Spinal cord (tissue), 10 donors: ENCODE measurements at places on chromosomes 13 and 19. TPM values are rescaled to one million over a fixed set of nuclear protein-coding genes. Genes with fewer than 3 reads are reported as not detected.

GRCh38 chr19:8110931-8111330 lies 38.5 kb downstream of the FBN3 start:
- peaks cover 60% of the 10 kb centered on the region for H3K36me3 ChIP-seq
- DNase-seq, result no peak
- H3K27ac ChIP-seq, result no peak overlapping the region
- no peak overlapping the region for H3K4me3 ChIP-seq
- H3K27me3 ChIP-seq, result no peaks in the 10 kb centered on the region

- no peak for DNase-seq
- H3K4me1 ChIP-seq, result no peaks in the 10 kb centered on the region
- H3K27ac ChIP-seq, result no peak overlapping the region
- H3K4me3 ChIP-seq, result no peak overlapping the region
- no peaks in the 10 kb centered on the region for H3K36me3 ChIP-seq
- H3K27me3 ChIP-seq, result no peaks in the 10 kb centered on the region
Observed at GRCh38 chr13:42405665-42406390, 133.9 kb downstream of the AKAP11 start.

DNA sequence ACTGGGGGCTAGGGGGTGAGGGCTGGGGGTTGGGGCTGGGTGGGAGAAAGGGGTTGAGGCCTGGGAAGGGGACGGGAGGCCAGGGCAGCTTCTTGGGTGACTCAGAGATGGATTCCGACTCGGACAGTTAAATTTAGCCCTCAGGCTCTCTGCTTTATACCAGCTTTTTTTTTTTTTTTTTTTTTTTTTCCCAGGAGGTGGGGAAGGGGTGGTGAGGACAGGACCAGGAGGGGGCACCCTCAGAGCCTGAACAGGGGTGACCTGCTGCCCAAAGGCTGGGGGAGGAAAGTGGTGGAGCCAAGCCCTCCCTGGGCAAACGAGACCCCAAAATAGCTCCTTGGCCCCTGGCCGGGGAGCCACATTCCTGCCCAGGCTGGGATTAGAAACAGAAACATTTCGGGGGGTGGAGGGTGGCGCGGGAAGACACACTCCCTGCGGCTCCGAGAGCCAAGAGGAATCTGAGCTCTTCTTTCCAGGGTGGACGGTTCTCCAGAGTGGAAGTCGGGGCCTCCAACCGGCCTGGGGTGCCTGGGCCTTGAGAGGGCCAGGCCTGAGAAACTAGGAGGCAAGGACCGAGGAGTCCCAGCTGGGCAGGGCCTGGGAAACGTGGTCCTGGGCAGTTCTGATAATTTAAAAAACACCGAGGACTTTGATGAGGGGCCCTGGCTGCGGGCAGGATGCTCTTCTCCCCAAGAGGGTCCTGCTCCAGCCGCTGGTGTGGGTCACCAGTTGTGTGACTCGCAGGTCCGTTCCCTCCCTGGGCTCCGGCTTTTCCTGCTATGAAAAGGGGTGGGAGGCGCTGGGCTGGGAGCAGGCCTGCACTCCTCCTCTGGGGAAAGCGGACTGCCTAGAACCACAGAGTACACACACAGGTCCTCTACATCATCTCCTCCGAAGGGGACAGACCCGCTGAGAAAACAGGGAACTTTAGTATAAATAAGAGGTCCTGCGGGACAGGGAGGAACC lies 813 bp upstream of the DMPK start:
- H3K27me3 ChIP-seq, result no peaks in the 10 kb centered on the region
- peaks cover 54% of the 10 kb centered on the region for H3K4me1 ChIP-seq
- no peak overlapping the region for H3K4me3 ChIP-seq
- H3K36me3 ChIP-seq, result peaks cover 91% of the 10 kb centered on the region
- DNase-seq, result no peak

- no peaks in the 10 kb centered on the region for H3K27me3 ChIP-seq
- no peak overlapping the region for H3K4me3 ChIP-seq
- no peak overlapping the region for H3K27ac ChIP-seq
- H3K4me1 ChIP-seq, result no peaks in the 10 kb centered on the region
- no peaks in the 10 kb centered on the region for H3K36me3 ChIP-seq
Observed at GRCh38 chr19:40139533-40140287, 49.0 kb upstream of the ZNF780A start.

GRCh38 chr13:32590266-32590665 lies 4.0 kb downstream of the PDS5B start:
- peaks cover 4% of the 10 kb centered on the region for H3K4me1 ChIP-seq
- no peaks in the 10 kb centered on the region for H3K27me3 ChIP-seq
- H3K4me3 ChIP-seq, result no peak overlapping the region
- no peak for DNase-seq
- no peaks in the 10 kb centered on the region for H3K36me3 ChIP-seq

- DNase-seq, result no peak
- no peaks in the 10 kb centered on the region for H3K36me3 ChIP-seq
- H3K27me3 ChIP-seq, result no peaks in the 10 kb centered on the region
- peaks cover 4% of the 10 kb centered on the region for H3K4me1 ChIP-seq
Observed at GRCh38 chr13:78054157-78054556, 135.5 kb upstream of the EDNRB start.

GRCh38 chr19:4140237-4140711 lies 13.2 kb upstream of the CREB3L3 start:
- peak; percentile 54 for DNase-seq
- H3K4me3 ChIP-seq, result no peak overlapping the region
- H3K36me3 ChIP-seq, result no peaks in the 10 kb centered on the region
- no peaks in the 10 kb centered on the region for H3K4me1 ChIP-seq
- peaks cover 3% of the 10 kb centered on the region for H3K27me3 ChIP-seq

GRCh38 chr19:29384656-29385055 lies 141.1 kb upstream of the VSTM2B start:
- H3K4me1 ChIP-seq, result peaks cover 29% of the 10 kb centered on the region
- H3K36me3 ChIP-seq, result no peaks in the 10 kb centered on the region
- H3K27ac ChIP-seq, result no peak overlapping the region
- H3K4me3 ChIP-seq, result no peak overlapping the region
- no peak for DNase-seq
- no peaks in the 10 kb centered on the region for H3K27me3 ChIP-seq

DNA sequence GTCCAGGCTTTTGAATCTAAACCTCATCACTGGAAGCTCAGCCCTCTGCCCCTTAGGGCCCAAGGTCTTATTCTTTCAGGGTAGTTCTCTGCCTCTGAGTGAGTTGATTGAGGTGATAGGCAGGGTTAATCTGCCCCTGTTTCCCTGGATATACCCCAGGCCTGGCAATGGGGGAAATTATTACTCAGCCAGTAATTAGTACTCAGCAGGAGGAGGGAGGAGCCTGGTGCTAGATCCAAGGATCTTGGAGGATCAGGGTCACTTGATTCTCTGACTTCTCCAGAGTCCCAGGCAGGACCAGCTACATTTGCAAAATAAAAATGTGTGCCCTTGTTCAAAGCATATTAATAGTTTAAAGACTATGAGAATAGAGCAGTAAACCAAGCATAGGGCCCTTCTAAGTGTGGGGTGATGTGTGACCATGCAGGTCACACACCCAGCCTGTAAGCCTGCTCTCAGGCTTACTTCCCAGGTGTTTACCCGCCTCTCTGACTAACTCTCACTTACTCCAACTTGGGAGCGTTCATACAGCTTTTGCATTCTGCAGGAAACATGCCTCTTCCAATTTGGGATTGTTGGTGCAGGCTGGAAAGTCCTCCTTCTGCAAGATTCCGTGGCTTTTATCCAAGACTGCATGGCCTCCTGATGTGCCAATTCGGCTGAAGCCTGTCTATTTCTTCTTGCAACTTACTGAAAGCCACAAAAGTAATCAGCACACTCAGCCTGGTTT lies 7.9 kb upstream of the STK24 start:
- no peaks in the 10 kb centered on the region for H3K36me3 ChIP-seq
- DNase-seq, result no peak
- H3K4me1 ChIP-seq, result no peaks in the 10 kb centered on the region

DNA sequence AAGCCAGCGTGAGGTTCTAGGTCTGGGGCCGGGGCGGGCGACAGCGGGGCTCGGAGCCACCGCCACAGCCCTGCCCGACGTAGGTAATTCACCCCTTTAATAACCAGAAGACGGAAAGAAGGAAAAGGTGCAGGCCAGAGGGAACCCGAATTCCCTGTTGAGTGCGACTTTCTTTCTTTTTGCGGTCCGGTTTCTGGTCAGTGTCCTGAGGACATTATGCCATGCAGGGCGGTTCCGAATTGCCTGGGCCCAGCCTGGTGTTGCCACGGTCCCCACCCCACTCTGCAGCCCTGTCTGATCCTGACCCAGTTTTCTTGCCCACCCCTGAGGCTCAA lies 18.4 kb upstream of the TFDP1 start:
- no peaks in the 10 kb centered on the region for H3K36me3 ChIP-seq
- no peak for DNase-seq

DNA sequence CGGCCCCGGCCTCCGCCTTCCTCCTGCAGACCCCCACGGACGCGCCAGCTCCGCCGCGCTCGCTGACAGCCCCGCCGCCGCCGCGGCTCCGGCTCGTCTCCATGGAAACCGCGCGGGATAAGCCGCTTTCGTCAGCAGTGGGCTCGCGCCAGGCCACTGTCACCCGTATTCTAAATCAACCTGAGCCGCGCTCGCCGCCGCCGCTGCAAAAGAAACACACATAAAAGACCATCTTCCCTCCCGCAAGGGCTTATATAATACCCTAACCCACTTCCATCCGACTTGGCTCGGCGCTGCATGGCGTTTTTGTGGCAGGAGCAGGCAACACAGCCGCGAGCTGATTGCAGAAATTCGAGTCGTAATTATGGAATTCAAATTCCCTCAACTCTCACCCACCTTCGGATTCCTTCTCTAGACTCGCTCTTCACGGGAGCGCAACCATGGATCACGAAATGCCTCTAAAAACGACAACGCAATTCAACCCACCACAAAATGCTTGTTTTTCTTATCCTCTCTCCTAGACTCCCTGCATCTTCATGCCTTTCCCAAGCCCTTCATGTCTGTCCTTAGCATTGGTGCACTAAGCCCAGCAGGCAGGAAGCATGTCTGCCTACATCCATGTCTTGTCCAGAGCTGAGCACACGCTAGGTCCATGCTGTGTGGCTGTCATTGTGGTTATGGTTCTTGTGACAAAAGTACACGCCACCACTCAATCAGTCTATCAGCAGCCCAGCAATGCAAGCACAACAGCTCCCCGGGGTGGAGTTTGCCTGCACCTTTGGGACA lies at the start of gene AMER2:
Gene AMER2, minus strand, starts transcription at position 772 of the 786 bp plus-strand sequence. Its CDS starts 669 bp downstream, at position 103.
- H3K27me3 ChIP-seq, result peaks cover 8% of the 10 kb centered on the region
- H3K36me3 ChIP-seq, result peaks cover 11% of the 10 kb centered on the region
- peak; percentile 84 for DNase-seq
- peaks cover 24% of the 10 kb centered on the region for H3K4me1 ChIP-seq
- peak within 1 kb of the TSS; percentile 84 for H3K27ac ChIP-seq
- peak within 1 kb of the TSS; percentile 62 for H3K4me3 ChIP-seq

- H3K4me3 ChIP-seq, result no peak overlapping the region
- H3K27me3 ChIP-seq, result no peaks in the 10 kb centered on the region
- peaks cover 2% of the 10 kb centered on the region for H3K4me1 ChIP-seq
- no peaks in the 10 kb centered on the region for H3K36me3 ChIP-seq
- no peak for DNase-seq
Observed at GRCh38 chr13:35499676-35500075, 23.2 kb upstream of the MAB21L1 start.

DNA sequence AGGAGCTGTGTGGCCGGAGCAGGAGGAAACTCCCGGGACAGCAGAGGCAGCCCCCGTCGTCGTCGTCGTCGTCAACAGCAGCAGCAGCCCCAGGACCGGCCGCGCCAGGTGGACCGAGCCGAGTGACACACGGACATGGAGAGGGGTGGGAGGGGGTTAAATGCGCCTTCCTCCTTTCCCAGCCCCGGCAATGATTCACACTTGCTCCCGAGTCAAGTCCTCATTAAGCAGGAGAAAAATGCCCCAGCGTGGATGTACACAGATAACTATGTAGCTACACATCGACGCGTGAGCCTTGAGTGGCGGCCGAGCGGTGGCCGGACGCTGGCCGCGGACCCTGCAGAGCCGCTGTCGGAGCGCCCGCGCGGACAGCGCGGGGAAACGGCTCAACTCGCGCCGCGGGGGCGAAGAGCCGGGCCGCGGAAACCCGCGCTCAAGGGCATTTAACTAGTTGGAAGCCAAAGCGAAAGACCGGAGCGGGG lies 645 bp downstream of the UBL3 start:
- H3K4me3 ChIP-seq, result peak overlapping the region; percentile 86
- H3K27me3 ChIP-seq, result no peaks in the 10 kb centered on the region
- H3K27ac ChIP-seq, result peak overlapping the region; percentile 98
- DNase-seq, result no peak
- no peaks in the 10 kb centered on the region for H3K4me1 ChIP-seq

DNA sequence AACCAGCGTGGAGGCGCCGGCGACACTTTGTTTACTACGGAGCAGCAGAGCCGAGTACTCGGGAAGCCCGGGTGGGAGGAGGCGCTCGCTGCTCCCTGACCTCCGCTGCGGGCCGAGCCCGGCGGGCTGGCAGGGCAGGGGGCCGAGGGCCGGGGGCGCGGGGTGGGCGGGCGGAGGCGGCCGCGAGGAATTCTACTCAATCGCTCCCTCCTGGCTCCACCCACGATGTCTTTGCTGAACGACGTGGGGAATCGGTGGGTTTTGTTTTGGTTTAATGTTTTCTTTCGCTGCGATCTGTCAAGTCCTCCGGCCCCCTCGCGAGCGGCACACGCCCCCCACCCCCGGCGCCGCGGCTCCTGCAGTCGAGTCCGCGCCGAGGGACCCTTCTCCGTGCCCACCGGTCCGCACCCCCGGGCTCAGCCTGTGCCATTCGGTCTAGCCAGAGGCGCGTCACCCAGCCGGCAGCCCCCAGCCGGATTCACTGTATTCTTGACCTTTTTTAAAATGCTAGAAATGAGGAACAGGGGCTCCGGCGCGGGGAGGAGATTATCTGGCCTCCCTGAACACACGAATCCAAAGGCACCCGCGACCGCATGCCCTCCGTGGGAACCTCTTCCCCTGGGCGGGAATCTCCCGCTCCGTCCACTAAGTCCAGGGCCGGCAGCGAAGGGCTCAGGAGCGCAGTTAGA lies 636 bp upstream of the FOXO1 start:
- H3K4me1 ChIP-seq, result peaks cover 24% of the 10 kb centered on the region
- peak overlapping the region; percentile 67 for H3K4me3 ChIP-seq
- no peaks in the 10 kb centered on the region for H3K36me3 ChIP-seq
- H3K27ac ChIP-seq, result peak overlapping the region; percentile 82

DNA sequence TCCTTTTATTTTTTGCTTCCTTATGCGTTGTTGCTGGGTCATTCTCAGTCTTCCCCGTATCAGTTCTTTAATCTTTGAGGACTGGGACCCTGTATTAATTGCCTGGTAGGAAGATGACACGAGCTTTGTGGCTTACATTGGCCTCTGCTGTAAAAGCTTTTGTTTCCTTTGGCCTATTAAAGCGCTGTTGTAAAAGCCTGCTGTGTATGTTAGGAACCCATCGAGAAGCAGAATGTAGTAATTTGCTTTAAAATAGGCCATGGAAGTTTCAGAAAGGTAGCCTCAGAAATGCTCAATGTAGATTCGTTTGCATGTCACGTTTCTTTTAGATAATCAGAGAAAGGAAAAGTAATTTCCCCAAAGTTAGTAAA lies 257.5 kb upstream of the STARD13 start:
- no peaks in the 10 kb centered on the region for H3K27me3 ChIP-seq
- no peak for DNase-seq
- peak overlapping the region; percentile 99 for H3K27ac ChIP-seq
- H3K36me3 ChIP-seq, result no peaks in the 10 kb centered on the region

The MRPL34 gene
- total RNA-seq, result 54.0 TPM

The EBI3 gene
- total RNA-seq, result 0.69 TPM

The SPC24 gene
- total RNA-seq, result 12.2 TPM

The PSG7 gene
- not detected for total RNA-seq

The ANGPTL8 gene
- total RNA-seq, result not detected
